Stimulated activated CD8-positive, alpha-beta memory T cell treated with anti-CD3 and anti-CD28 coated beads, Interleukin-12 subunit alpha, Interleukin-12 subunit beta, amount 100 ng/mL, for 4 hours (primary cell): ENCODE measurements at places on chromosomes 12 and 14.

GRCh38 chr12:29662734-29663323 is 120.9 kb downstream of the TMTC1 start:
- no peak for DNase-seq

DNA sequence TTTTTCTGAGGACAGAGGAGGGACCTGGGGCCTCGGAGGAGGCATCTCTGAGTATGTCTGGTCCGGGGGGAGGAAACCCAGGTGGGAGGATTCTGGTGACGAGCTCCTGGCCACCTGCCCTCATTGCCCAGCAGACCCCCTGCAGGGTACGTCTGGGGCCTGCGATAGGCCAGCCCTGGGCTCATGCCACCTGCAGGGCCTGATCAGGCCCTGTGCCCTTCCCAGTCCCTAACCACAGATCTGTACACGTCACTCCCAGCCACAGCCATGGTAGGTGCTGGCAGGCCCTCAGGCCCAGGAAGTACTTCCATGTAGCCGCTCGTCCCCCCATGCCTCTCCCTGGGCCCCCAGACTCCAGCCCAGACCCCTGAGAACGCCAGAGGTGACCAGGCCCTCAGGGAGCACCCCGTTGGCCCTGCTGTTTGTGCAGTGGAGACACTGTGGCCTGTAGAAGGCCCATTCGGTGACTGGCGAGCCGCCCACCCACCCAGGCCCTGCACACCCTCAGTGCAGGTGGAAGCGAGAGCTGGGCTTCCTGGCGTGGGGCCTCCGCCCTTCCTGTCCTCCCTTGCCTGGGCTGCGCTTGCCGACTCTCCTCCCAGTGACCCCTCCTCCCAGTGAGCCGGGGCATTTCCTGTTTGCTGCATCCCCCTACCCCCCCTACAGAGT is 5.7 kb downstream of the INF2 start:
- DNase-seq: no peak

DNA sequence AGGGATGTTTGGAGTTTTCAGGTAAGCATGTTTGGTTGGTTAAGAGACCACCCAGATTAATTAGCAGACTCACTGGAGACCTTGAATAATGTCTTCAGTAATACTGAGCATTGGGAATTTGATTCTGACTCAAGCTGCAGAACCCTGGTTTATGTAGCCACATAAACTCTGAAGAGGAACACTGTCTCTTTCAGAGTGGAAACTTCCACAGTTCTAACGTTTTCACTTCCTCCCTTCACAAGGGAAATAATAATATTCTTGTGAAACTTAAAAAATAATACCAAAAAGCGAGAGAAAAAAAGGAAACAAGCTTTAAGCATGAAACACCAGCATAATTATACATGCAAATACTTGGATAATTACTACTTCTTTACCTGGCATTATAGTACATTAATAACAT is 40.0 kb upstream of the ST8SIA1 start:
- DNase-seq: no peak

DNA sequence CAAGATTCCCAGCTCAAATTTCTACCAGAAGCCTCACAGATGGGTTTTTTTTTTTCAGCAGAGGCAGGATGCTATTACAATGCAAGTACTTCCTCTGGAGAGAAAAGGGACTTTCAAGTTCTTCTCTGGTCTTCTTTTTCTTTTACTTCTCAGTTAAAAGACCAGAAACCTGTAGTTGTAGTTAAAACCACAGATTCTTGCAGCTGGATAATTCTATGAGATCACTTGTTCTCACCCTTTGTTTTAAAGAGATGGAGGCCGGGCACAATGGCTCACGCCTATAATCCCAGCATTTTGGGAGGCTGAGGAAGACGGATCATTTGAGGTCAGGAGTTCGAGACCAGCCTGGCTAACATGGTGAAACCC is 47.6 kb upstream of the OVCH1 start:
- DNase-seq: no peak

GRCh38 chr12:65740506-65740872 is 83.8 kb upstream of the HMGA2 start:
- DNase-seq: no peak

DNA sequence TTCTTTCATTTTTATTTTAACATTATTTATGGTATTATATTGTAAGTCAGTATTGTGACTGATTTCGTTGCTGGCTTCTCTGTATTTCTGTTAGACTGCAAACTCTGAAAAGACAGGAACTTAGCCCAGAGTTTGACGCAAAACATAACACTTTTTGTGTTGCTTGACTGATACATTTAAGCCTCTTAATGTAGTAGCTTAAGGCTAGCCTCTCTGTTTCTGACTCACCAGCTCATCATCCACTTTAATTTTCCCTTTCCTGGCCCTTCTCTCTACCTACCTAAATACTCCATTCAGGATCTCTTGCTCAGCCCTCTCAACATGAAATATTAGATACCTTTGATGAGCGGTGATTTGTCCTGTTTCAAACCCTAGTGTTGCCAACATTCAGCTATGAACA is 420.6 kb downstream of the LRFN5 start:
- DNase-seq: no peak

GRCh38 chr14:72607386-72608130 is 286.3 kb downstream of the DPF3 start:
- no peak for DNase-seq
